ENCODE measurements at places on chromosomes 1 and 21.
A peak's percentile ranks its signal among the peaks of the same experiment; 100 is the strongest.

DNA sequence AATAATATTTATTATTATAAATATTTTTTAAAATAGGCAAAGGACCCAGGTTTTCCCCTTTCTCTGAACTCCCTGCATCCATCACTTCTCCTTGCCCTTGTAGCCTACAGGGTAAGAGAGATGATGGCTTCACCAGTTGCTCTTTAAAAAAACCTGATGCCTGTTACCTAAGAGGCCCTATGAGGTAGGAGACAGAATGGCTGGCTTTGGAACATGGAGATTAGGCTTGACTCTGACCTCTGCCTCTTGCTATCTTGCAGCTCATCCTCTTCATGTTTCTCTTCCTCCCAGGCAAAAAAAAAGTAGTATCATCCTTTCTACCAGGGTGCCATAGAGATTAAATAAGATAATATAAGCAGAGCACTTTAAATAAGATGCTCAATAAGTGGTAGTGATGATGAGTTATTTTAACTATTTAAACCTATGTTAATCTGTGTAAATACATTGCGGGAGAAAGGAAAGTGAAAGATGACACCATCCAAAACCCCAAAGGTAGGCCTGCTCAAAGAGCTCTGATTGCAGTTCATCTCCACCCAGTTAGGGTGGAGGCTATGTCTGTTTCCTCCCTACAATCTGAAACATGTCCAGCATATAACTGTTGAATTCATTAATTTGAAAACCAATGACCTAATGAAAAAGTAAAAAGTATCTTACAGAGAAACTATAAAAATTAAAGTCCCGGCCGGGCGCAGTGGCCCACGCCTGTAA lies 51.8 kb downstream of the RGS2 start:
- no peak for DNase-seq

GRCh38 chr1:185448591-185449186 lies 131.6 kb upstream of the IVNS1ABP start:
- DNase-seq, result peak; percentile 12

DNA sequence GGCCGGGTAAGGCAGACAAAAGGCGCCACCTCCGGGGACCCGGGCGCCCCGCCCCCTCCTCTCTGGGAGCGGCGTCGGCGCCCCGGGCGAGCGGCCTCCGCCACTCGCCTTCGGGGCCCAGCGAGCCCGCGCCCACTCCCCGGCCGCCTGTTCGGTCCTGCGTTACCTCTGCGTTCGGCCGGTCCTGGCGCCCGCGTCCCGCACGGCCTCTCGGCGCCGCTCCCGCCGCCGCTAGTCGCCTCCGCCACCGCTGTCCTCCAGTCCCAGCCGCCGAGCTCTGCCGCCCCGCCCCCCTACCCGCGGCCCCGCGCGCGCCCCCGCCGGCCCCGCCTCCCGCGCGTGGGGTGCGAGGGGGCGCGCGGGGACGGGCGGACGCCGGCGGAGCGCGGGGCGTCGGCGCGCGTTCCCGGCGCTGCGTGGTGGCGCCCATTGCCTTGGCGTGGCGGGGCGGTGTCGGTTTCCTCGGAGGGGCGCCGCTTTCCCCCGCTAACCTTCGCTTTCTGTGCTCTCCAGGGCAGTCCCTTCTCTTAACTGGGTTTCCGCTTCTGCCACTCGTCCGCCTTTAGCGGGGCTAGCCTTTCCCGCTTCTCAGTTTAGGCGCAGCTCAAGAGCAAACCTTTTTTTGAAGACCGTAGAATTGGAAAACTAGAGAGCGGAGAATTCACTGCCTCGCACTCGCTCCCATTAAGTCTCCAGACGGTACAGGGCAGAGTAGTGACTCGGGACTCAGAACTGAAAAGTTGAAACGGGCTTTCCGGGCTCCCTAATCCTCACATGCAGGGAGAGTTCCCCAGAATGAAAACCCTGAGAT lies at the start of gene HP1BP3:
Gene HP1BP3, minus strand, starts transcription at position 279 of the 811 bp plus-strand sequence. CDS start 6,867 bp downstream, outside the sequence.
- DNase-seq, result peak; percentile 81

DNA sequence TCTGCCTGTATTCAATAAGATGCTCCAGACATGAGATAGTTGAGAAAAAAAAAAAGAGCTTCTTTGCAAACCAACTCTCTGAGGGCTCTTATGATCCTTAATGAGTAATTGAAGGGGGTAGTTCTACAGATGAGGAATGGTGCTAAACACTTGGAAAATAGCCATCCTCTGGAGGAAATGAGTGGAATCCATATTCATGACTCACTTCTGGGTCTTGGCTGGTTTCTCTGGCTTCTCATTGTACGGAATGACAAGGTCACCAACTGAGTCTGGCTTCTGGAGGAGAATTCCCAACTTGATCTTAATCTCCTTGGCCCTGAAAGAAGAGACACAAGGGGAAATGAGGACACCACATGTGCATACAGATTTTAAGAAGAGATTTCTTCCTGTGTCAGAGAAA lies 34.7 kb downstream of the RGS5 start:
- DNase-seq, result peak; percentile 99

- no peak for DNase-seq
Observed at GRCh38 chr1:25657121-25657882, 40.7 kb downstream of the MAN1C1 start.

DNA sequence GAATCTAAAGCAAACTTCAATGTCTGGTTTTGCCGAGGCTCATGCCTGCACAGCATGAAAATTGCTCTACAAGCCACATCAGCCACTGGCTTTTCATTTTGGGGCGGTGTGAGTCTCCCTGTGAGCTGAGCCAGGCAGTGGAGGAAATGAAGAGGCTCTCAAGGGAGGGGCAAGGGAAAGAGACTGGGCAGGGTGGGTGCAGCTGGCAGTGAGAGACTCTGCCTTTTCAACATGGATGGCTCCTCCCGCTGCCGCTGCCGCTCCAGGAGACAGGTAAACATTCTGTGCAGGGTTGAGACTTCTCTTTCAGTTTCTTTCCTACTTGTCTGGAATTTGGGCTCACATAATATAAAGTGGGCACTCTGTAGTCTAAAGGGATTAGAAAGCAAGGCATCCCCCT lies 11.3 kb upstream of the CTSE start:
- no peak for DNase-seq

GRCh38 chr21:28426545-28426944 lies 566.1 kb downstream of the LTN1 start:
- DNase-seq, result peak; percentile 66

- no peak for DNase-seq
Observed at GRCh38 chr1:90509225-90510048, 207.7 kb downstream of the BARHL2 start.

- no peak for DNase-seq
Observed at GRCh38 chr21:18382141-18382540, 21.4 kb downstream of the TMPRSS15 start.

DNA sequence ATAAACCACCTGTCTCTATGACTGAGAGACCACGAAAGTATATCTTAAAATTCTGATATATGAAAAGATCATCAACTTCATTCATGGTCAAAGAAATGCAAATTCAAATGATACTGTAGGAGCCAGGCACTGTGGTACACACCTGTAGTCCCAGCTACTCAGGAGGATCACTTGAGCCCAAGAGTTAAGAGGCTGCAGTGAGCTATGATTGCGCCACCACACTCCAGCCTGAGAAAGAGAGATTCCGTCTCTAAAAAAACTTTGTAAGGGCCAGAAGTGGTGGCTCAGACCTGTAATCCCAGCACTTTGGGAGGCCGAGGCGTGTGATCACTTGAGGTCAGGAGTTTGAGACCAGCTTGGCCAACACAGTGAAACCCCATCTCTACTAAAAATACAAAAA lies 17.0 kb downstream of the RERE start:
- DNase-seq, result no peak

- DNase-seq, result no peak
Observed at GRCh38 chr1:24190983-24191461, 3.9 kb upstream of the IFNLR1 start.

- no peak for DNase-seq
Observed at GRCh38 chr1:48493041-48493440, 21.0 kb upstream of the SPATA6 start.

- DNase-seq, result no peak
Observed at GRCh38 chr1:58657082-58657481, 42.8 kb downstream of the MYSM1 start.

DNA sequence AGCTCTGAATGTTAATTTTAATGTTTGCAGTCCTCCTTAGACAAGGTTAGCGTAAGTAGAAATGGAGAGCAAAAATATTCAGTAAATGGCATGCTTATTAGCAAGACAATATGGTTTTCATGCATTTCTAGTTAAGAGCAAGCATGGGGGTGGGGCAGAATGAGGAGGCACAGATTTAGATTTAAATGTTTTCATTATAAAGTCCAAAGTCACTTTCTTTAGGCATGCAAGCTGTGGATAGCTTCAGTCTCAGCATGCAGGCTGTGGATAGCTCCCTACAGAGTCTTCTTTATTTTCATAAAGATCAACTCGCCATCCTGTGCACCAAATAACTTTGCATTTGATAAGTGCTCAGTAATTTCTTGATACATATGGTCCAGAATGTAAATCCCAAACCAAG lies 1294.5 kb upstream of the ADGRL2 start:
- DNase-seq, result no peak

DNA sequence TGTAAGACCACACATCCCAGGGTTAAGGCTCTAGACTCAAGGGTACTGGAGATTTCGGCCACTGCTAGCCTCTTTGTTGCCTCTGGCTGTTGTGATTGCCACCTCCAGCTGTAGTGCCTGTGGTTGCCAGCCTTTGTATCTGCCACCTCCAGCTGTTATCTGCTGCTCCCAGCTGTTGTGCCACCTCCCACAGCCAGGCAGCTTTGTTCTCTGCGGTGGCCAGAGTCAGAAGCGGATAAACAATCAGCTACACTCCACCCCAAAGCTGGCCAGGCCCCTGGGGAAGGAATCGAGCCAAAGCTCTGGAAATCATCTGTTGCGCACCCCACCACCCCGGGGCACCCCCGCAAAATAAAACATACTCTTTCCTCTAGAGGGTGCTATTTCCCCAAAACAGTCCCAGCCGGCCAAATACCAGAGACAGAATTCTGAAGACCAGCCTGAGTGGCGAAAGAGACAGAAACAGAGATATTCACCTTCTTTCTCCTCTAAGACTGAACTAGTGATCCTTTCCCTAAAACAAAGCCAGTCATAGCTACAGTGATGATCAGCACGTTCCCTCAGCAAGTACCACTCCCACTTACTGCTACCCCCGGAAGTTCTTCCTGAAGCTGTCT lies 14.8 kb upstream of the PIGM start:
- peak; percentile 25 for DNase-seq

DNA sequence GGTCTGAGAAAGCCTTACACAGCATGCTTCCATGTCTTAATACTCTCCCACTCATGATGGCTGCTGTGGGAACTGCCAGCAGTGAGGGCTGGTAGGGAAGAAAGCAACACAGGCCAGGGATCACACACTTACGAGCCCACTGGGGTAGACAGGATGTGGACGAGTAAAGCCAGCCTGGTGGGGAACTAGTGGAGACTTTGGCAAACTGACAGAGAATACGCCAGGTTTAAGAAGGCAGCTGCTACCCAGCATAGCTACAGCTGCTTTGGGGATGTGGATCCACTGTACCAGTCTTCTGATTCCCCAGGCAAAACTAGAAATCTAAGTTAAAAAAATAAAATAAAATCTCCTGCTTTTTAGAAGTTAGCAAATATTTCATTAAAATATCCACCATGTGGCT lies 664.0 kb downstream of the SMYD3 start:
- peak; percentile 7 for DNase-seq

- peak; percentile 21 for DNase-seq
Observed at GRCh38 chr1:5509664-5510452, 482.4 kb downstream of the NPHP4 start.

- DNase-seq, result no peak
Observed at GRCh38 chr21:45715441-45715840, 71.9 kb downstream of the PCBP3 start.

GRCh38 chr1:63189677-63190076 lies 132.7 kb upstream of the FOXD3 start:
- no peak for DNase-seq

DNA sequence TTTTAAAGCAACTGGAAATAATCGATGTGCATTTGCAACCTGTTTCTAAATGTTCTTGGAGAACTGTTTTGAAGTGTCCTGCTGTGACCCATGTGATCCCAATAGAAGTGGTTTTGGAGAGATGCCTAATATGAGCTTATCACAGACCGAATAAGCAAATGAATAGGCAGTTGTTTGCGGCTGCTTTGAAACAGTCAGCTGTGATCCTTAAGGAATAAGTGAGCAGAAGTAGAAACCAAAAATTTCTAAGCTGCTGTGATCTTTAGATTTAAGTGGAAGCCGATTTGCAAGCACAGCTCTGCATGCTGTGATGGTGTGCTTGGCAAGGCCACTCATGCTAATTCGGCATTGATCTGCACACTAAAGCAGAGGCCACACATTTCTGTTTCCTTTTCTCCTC lies 329.5 kb upstream of the DUSP10 start:
- DNase-seq, result no peak

- no peak for DNase-seq
Observed at GRCh38 chr21:45836268-45836655, 145.3 kb upstream of the COL6A1 start.

DNA sequence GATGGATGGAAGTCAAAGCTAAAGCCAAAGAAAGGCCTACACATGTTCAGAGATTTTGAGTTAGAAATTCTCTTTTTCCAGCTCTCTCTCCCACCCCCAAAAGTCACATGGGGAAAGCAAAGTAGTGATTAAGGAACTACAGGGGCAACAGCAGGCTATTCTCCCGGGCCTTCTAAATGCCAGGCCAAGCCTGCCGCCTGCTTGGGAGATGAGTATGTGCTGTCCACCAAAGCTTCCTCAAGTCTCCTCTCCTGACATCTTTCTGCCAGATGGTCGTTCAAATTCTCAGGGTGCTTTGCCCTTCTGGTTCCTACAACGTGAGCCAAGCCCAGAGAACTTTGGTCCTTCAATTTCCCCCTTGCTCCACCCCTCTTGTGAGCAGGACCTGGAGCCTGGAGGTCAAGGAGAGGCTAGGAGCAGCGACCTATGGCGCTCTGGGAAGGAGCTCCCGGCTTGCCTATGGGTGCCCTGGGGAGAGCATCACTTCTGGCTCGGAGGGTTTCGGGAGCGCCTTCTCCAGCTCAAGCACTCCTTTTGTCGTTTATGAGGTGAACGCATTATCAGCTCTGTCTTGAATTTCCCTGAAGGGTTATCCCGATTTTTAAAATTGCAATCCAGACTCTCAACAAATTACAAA lies 4.4 kb upstream of the PRRX1 start:
- peak; percentile 58 for DNase-seq

- DNase-seq, result no peak
Observed at GRCh38 chr1:18564676-18565075, 66.0 kb upstream of the PAX7 start.

- no peak for DNase-seq
Observed at GRCh38 chr21:16426936-16427335, 697.2 kb downstream of the USP25 start.

DNA sequence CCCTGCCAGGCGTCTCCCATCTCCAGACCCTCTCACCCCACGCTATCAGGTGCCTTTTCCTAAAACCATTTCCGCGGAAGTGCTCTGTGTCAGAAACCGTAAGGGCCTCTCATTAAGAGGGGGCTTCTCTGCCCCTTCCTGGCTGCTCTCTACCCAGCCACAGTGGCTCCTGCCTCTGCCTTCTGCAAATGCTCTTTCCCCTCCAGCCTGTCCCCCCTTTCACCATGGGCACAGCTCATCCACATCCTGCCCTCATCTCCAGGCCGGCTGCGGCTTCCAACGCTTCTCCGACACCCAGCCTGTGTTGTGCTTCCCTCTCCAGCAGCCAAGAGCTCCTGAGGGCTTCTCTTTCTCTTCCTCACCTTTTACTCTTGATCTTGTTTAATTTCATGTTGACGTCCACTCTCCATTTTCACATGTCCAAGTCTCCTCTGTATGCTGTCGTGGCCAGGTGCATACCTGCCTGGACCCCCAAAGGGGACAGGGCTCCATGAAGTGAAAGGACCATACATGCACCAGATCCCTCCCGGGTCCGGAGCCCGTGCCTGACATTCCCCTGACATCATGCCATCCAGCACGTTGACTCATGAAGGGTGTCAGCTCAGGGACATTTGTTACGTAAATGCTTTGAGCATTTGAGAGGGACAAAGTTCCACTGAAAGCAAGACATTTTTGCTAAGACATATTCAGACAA lies 306.5 kb downstream of the AJAP1 start:
- no peak for DNase-seq

Measured in fibroblast of skin of right biceps (primary cell).